ENCODE measurements at places on chromosomes 12 and 14.

GRCh38 chr14:68951035-68951797 lies 27.9 kb downstream of the ACTN1 start:
- peak; percentile 93 for DNase-seq

GRCh38 chr14:28754209-28754985 lies 12.2 kb upstream of the FOXG1 start:
- no peak for DNase-seq

GRCh38 chr14:48274826-48275225 lies 599.4 kb upstream of the MDGA2 start:
- DNase-seq, result no peak

GRCh38 chr12:119840582-119840981 lies 36.5 kb downstream of the CIT start:
- no peak for DNase-seq

DNA sequence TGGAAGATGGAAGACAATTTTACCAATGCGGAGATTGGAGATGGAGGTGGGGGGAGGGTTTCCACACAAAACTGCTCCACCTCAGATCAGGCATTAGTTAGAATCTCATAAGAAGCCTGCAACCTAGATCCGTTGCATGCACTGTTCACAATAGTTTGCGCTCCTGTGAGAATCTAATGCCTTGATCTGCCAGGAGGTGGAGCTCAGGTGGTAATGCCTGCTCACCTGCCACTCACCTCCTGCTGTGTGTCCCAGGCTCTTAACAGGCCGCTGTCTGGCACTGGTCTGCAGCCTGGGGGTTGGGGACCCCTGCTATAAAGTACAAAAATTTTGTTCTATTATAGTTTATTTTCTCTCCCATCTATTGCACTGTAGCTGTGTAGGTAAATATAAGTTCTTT lies 84.9 kb upstream of the FOXG1 start:
- DNase-seq, result no peak

GRCh38 chr14:96797582-96798349 lies 584 bp downstream of the VRK1 start:
- peak; percentile 15 for DNase-seq

DNA sequence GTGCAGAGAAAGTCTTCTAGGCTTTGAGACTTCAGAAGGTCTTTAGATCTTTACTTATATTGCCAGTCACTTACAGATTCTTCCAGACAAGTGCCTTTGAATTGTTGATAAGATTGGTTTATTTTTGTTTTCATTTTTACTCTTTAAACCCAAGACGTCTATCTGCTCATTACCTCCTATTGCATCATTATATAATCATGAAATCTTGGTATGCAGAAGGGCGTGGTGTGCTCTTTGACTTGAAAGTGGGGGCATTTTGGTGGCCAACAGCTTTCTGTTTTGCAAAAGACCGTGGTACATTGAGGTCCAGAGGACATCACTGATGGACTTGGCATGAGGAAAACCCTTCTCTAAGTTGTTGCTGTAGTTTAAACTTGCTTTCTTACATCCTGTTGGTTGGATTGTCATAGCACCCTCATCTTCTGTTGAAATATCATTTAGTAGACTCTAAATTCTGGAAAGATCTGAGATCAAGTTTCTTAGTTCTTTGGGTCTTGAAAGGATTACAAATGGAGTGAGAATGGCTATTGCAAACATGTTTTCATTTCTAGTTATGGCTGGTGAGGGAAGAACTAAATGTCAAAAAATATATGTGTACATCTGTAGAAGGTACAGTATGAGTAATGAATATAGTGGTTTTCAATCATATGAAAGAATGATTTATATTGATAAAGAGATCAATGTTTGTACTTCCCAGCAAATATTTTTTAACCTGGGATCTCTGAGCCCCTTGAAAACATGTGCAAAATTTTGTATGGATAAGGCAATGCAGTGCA lies 441.8 kb downstream of the NRXN3 start:
- DNase-seq, result no peak

- DNase-seq, result no peak
Measured at GRCh38 chr14:73884438-73885190, 2.0 kb upstream of the ZNF410 start.

DNA sequence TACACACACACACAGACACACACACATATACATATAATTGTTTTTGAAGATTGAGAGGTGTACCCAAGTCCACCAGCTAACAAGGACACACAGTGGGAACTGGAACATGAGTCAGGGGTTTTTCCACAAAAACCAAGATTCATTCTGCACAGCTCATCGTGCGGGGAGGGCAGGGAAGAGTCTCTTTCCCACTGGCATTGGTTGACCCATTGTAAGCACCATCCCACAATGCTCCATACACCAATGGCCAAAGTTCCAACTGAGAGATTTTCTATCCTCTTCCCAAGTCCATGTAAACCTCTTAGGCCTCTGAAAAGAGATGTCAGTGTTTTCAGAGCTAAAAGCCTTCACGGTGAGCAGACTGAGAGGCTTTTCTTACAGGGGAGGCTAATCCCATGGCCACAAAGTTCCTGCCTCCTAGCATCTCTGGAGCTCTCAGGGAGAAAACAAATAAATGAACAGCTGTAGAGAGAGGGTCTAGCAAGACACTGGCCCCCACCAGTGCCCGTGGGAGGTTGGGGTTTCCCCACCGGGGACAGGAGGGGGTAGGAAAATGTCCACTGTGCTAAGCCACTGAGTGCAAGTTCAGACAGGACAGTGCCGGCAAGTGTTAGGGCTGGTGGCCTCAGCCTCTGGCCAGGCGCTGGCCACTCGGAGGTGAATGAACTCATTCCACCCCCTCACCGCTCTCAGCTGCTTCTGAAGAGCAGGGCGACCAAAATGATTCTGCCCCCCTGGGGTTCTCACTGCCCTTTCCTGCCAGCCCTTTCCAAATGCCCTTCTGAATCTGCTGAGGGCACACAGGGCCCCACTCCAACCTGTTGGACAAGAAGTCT lies 21.5 kb upstream of the TC2N start:
- DNase-seq, result no peak

GRCh38 chr12:52795694-52796428 lies at the start of gene KRT3:
TSS of gene KRT3 (minus strand) at chr12:52796117. CDS start at chr12:52796042, 75 bp downstream.
- DNase-seq, result no peak

GRCh38 chr12:32569259-32569658 lies 109.8 kb upstream of the DNM1L start:
- no peak for DNase-seq

DNA sequence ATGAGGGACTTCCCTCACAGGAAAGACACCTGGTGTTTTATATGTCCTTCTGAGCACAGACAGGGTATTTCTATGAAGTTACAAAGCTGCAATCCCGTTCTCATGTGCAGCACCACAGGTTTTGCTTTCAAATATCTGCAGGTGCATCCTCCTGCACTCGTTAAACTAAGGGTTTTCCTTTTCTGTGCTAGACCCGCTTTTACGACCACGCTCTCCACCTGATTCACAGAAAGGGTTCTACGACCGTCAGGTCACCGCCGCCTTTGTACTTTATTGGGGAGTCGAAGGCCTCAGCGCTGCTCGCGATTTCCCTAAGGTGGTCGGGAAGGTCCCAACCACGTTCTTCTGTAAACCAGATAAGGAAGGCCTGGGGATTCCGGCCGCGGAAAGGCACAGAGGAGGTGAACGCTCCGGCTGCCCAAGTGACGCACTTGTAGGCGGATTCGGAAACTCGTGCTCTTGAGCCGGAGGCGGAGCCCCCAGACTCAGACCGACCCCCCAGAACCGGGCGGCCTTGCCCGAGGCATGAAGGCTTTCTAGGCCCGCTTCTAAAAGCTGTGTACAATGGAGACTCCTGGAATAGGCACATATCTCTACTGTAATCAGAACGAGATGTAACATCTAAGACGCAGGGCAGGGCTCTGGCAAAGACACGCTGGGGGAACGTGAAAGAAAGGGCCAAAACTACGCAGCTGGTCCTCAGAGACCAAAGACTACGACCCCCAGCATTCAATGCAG lies 995 bp upstream of the HSP90B1 start:
- DNase-seq, result peak; percentile 86

GRCh38 chr12:103379670-103380069 lies 116.1 kb downstream of the C12orf42 start:
- no peak for DNase-seq
